A549 (cell line): ENCODE measurements at places on chromosomes 5 and 9.

DNA sequence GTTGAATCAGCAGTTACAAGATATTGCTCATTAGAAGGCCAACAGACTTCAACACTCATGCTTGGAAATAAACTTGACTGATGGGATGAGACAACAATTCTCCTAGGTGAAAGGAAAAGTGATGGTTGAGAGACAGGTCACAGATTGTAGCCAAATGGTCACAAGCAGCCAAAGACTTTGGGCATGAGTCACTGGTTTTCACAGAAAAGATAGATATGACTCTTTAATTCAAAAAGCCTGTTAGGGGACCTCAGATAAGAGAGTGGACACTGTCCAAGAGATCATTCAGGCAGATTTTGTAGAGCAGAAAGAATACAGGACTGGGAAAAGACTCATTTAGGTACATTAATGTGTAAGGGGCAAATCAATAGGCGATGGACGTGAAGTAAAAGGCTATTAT lies 982.5 kb downstream of the MAT2B start:
- DNase-seq, result no peak

DNA sequence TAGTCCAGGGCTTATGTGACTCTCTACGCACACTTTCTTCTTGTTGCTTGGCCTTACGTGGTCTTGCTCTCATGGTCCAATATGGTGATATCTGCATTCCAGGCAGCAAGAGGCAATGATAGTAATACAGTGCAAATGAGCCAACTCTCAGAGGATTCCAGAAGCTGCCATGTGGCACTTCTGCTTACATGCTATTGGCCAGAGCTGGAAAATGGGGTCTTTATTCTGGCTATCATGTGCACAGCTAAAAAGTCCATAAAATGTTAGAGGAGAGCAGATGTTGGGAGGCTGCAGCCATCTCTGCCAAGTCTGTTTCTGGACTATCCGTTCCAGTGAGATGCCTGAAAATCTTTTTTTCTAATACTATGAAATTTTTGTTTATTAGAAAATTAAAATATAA lies 2.9 kb upstream of the SEPTIN8 start:
- no peak for DNase-seq

GRCh38 chr9:115285836-115286235 lies 167.9 kb upstream of the TNC start:
- DNase-seq, result no peak

GRCh38 chr9:108759399-108759798 lies 96.4 kb downstream of the ACTL7B start:
- no peak for DNase-seq

- DNase-seq, result no peak
Observed at GRCh38 chr5:166240705-166241104, 2050.7 kb upstream of the WWC1 start.

DNA sequence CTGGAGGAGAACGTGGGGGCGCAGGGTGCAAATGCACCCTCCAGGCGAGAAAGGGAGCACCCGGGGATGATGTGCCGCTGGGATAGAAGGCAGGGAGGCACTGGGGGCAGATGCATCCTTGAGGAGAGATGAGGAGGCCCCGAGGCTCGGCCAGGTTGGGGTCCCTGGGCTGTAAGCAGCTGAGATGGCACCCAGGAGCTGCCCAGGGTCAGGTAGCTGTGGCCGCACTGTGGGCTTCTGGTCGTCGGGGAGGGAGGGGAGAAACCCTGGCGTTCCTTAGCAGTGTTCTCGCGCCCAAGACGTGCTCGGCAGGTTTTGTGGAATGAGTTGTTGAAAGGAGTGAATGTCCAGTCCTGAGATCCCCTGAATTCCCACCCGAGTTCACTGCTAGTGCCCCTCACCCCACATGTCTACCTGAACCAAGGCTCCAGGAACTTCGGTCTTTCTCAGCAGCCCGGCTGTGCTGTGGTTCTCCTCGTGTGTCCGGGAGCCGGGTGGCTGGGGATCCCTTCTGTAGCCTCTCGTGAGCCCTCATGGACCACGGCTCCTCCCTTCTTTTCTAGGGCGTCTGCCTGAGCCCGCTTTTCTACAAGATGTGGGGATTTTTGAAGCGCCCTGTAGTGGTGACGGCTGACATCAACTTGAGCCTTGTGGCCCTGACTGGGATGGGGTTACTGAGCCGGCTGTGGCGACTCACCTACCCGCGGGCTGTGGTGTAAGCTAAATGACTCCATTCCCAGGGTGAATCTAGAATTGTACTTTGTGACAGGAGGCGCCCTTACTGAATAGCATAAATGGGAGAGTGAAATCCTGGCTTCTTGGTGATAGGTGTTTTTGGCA lies 1.1 kb downstream of the POMT1 start:
- peak; percentile 31 for DNase-seq

DNA sequence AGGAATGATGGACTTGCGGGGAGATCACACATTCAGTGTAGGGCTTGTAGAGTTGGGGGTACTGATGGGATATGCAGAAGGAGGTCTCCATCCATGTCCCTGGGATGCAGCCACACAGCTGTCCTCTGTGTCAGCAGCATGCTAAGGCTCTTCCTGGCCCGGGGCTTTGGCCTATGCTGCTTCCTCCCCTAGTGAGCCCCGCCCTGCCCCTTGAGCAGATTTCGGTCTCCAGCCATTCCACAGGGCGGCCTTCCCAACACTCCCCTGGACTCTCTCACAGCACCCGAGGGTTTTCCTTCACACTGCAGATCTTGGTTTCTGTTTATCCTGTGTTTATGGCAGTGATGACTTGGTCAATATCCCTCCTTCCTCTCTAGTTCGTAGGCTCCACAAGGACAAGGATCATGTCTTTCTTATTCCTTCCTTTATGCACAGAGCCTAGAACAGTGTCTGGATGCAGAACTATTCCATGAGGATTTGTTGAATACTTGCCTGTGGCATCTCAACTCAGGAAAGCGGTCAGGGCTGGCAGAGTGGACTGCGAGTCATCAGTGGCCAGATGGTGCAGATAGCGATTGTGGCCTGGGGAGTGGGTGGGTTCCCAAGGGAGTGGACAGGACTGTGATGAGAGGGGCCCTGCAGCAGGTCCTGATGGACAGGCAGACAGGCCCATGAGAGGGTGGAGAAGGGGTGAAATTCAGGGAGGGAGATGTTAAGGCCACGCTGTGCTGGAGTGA lies 114.2 kb downstream of the RGS3 start:
- DNase-seq, result no peak

DNA sequence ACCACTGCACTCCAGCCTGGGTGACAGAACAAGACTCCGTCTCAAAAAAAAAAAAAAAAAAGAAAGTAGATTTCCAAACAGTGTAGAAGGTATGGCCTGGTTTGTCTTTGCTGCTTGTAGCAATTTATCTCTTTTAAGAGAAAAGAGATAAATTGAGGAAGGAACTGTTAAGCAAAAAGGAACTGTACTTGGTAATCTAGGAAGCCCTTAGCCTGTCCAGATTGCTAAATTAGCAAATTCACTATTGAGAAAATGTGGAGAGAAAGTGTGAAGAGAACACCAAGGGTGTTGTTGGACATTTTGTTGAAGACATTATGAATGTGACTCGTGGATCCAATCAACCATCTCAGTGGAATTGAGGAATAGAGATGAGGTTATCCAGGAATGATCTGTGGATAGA lies 13.0 kb upstream of the SUSD3 start:
- DNase-seq, result no peak

- no peak for DNase-seq
Observed at GRCh38 chr9:38284039-38284575, 108.4 kb upstream of the ALDH1B1 start.

GRCh38 chr5:127813633-127814587 lies 110.7 kb downstream of the CCDC192 start:
- peak; percentile 21 for DNase-seq

DNA sequence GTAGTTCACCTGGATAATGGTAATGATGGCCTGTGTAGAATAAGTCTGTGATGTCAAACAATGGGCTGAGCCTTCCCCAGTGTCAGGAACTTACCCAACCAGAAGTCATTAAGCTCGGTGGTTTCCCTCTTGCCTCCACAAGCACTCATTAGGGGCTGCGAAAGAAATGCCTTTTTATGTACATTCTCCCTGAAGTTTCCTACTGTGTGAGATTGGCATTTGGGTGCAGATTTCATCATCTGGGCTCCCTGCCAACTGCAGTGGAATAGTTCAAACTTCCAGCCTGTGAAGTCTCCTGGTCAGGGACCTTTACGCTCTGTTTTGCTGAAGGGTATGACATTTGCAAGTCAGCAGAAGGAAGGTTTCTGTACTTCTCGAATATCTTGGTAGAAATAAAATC lies 41.6 kb upstream of the TMEM215 start:
- DNase-seq, result peak; percentile 6

DNA sequence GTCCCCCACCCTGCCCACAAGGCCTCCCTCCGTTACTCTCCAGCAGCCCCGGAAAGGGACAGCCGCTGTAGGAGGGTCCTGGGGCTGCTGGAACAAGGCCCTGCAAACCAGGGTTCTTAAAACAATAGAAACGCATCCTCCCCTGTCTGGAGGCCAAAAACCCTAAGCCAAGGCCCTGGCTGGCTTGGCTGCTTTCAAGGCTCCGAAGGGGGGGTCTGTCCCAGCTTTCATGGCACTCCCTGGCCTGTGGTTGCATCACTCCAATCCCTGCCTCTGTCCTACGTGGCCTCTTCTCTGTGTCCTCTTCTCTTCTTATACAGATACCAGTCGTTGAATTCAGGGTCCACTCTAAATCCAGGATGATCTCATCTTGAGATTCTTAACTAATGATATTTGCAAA lies 7.4 kb upstream of the UBAC1 start:
- DNase-seq, result no peak

DNA sequence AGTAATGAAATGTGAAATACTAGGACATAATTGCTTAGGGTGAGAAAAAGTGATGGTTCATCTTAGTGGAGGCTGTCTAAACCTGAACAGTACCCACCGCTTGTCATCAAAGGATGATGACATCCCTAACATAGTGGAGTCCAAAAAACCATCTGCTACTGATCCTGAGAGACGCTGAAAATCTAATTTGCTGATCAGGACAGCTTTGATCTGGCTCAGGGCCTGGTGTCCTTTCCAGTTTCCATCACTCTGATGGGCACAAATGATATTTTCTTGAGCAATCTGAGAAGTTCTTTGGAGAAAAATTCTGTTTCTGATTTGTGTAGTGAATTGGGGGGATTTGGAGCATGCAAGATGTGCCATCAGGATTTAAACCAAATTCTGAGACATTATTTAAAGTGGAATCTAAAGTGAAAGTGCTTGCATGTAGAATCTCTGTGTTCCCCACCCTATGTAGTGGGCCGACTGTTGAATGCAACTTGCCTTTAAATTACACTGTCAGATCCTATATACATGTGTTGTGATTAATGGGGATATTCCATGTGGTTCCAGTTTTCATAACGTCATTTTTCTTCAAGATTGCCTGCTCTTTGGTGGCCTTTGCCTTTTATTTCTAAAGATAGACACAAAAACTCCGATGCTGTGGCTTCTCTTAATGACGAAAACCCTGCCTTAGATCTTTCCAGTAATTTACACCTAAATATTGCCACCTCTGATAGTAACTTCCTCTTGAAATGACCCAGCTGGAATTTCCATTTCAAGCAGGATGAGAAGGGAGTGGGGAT lies 213.2 kb downstream of the PCSK5 start:
- DNase-seq, result no peak

GRCh38 chr9:116819116-116819515 lies 132.0 kb downstream of the TRIM32 start:
- DNase-seq, result no peak

- DNase-seq, result no peak
Observed at GRCh38 chr5:151700820-151701219, 14.1 kb upstream of the SPARC start.

DNA sequence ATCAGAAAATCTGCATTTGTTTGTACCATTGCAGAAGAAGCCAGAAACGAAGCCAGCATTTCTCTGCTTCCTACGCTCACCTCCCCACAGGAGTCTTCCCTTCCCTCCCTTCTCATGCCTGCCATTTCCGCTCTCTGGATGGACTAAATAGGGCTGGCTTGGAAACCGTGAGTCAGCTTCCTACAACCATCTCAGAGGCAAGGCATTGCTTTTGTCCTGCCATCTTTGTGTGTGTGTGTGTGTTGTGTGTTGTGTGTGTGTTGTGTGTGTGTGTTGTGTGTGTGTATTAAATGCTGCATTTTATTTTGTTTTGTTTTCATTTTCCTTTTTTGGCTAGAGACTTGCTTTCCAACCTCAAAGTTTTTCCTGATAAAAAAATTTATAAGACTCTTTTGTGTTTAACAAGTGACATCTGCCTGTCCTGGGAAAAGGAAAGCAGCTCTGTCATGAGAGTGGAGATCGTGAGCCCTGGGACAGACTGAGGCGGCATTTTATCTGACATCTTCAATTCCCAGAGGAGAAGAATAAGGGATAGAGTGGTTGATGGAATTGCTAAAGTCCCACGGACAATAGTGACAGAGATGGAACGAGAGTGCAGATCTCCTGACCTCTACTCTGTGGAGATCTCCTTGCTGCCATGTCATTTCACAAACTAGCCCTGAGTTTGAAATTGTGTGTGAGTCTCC lies 7.5 kb upstream of the EGFLAM start:
- DNase-seq, result no peak

DNA sequence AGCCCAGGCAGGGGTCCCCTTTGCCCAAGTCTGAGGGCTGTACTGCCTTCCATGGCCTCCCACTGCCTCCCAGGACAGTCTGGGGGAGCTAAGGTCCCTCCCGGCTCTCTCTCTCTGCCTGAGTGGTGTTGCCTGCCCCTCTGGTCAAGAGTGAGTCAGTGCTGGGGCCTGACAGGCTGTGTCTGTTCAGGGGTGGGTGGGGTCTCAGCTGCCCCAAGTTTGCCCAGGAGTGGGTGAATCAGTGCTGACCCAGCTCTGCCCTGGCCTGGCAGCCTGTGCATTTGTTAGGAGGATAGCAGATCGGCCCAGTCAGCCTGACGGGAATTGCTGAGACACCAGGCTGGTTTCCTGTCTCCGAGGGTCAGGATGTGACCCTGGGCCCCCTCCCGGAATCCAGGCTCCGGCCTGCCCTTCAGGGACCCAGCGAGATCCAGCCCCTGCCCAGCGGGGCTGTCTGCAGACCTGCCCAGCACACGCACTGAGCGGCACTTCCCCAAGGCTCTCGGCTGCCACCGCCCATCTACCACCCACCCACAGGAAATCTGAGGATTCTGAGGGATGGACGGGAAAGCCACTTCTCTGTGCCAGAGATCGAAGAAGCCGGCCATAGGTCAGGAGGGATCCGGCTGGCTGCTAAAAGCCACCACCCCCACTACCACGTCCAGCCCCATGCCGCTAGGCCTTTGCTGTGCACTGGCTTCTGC lies 15.9 kb downstream of the ENG start:
- peak; percentile 51 for DNase-seq

GRCh38 chr5:109911731-109912130 lies 222.0 kb downstream of the MAN2A1 start:
- DNase-seq, result no peak

DNA sequence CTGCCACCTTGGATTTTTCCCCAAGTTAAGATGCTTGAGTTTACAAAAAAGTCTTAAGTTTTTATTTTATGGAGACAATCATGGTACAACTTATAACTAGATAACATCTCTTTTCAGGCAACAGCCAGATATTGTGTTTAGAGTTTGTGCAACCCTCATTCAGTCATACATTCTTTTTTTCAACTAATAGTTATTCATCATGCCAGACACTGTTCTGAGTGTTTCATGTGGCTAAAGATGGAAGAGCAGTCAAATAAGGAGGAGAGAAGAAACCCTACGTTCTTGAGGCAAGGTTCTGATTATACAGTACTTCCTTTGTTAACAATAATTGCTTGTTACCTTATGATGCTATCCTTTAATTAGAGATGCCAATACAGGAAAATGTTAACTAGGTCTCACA lies 42.1 kb upstream of the ZNF462 start:
- DNase-seq, result no peak
